ENCODE measurements at places on chromosomes 3 and 15.

GRCh38 chr3:127093312-127093711 lies 99.6 kb upstream of the PRR23E start:
- DNase-seq: no peak

DNA sequence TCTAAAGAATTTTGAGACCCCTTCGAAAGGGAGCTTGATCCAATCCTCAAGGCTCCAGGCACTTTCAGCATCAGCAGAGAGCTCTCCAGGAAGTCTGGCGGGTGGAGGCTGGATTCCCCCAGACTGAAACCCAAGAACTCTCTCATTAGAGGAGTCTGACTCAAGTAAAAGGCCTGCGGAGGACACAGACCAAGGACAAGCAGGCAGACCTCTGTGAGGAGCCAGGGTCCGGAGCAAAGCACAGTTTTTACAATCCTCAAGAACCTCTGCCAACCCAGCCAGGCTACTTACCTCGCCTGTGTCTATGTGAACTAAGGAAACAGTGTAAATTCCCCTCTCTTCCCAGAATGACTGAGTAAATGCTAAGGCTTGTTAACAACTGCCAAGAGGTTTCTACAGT lies 86.2 kb downstream of the FBN1 start:
- no peak for DNase-seq

GRCh38 chr3:146896711-146897110 lies 291.6 kb upstream of the PLSCR5 start:
- DNase-seq: no peak

DNA sequence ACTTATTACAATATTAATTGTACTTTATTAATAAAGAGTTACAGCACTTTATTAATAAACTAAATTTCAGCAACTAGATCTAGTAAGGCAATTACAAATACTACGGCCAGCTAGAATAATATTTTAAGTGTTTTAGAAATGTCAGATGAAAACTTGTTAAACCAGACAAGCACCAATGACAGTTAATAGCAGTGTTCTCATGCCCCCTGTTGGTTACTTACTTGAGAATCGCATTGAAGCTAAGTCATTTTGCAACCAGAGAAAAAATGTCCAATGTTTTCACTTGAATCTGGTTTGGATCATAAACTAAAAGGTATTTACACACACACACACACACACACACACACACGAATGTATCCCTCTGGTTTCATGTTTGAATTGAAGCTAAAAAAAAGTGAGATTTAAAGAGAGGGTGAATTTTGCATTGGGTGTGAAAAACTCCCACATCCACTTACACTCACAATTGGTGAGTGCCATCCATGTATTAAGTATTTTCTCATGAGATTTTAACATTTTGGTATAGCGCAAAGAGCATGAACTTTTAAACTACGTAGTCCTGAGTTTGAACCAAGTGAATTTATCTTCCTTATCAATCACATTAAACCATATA lies 347.7 kb downstream of the ZBBX start:
- no peak for DNase-seq

GRCh38 chr3:175606650-175607318 lies 747.6 kb downstream of the NAALADL2 start:
- DNase-seq: no peak

DNA sequence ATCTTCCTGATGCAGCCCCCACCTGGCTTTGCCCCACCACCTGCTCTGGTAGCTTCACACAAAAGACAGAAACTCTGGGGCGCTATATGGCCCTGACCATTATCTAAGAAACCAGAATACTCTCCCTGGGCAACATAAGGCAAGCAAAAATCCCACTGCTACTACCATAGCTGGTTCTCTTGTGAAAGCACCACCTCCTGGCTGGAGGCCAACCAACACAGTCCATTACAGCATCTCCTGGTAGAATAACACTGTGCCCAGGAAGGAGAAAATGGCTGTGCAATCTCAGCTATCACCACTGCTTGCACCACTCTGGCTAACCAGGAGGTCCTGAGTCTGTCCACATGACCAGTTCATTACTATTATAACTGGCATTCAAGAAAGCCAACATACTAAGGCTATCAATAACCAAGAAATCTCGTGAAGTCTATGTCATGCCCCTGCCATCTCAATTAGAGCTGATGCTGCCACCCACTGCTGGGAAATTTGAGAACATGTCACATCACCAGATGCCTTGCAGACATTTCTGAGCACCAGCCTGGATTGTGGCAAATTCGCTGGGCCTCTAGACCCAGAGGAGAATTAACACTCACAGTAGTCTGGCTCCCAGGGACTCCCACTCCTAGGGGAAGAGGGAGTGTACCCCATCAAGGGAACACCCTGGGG lies 1114.8 kb downstream of the ROBO2 start:
- DNase-seq: no peak

DNA sequence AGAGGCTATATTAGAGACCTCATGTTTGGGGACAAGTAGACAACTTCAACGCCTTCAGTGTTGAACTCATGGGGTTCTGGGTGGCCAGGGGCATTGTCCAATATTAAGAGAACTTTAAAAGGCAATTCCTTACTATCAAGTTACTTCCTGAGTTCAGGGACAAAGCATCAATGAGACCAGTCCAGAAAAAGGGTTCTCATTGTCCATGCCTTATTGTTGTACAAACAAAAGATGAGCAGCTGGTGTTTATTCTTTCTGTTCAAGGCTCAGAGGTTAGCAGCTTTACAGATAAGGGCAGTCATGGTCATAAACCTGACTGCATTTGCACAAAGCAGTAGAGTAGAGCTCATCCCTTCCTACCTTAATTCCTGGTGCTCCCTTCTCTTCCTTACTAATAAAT lies 18.5 kb upstream of the PDHB start:
- DNase-seq: no peak

DNA sequence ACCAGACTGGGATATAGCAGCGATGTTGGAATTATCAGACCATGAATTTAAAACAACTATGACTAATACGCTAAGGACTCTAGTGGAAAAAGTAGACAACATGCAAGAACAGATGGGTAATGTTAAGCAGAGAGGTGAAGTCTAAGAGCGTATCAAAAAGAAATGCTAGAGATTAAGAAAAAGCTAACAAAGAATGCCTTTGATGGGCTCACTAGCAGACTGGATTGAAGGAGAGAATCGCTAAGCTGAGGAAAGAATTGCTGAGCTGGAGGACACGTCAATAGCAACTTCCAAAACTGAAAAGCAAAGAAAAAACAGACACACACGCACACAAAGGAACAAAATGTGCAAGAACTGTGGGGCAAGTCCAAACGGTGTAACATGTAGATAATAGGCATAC lies 20.0 kb upstream of the CMTM6 start:
- DNase-seq: no peak

DNA sequence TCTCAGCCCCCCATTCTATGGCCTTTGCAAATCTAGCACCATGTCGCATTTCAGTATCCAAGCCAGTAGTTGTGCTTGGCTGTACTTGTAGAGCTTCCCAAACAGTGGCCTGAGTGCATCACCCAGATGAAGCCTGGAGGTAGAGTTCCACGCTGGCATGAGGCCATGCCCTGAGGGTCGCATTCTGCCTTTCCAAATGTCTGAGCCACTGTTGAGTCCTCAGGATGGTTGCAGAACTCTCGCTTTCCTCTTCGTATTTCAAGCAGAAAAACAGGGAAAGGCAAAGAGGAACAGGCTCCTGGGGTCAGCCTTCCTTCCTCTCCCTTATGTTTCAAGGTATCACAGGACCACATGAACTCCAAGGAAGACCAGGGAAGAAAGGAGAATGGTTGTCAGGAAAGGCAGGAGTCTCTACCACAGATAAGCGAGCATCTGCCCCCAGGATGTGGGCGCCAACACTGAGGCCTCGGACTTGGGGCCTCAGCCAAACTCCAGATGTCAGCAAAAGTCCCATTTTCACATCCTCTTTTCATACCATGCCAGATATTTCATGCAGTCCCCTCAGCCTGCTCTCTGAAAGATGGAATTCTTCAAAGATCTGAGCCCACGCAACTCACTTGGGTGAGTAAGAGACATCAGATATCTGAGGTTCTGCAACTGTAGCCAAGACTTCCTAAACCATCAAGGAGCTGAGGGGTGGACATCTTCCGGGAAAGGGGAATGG lies 19.4 kb upstream of the PRR20G start:
- DNase-seq: no peak

DNA sequence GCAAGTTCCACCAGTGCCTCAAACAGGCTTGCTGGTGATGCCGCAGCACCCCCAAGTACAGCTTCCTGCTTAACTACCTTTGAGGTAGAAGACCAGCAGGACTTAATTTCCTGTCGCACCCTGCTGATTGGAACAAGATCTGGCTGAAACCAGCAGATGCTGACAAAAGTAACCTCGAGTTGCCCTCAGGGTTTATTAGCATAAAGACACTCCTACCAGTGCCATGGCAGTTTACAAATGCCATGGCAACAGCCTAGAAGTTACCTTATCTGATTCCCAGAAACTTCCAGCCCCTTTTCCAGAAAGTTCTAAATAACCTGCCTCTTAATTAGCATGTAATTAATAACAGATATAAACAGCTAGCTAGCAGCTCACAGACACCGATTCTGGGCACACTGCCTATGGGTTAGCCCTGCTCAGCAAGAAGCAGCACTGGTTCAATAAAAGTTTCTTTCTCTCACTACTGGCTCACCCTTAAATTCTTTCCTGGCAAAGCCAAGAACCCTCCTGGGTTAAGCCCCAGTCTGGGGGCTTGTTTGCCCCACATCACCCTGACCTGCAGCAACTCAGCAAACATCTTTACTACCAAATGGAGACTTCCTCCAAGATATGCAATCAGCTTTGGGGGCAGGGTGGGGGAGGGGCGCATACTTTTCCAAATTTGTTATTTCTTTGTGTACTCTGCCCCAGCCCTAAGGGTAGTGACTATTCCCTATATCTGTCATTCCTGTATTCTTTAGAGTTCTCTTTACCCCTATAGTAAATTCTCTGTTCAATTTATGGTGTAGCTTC lies 54.2 kb downstream of the MAP4 start:
- no peak for DNase-seq

- no peak for DNase-seq
Measured at GRCh38 chr15:55673287-55673686, 69.7 kb downstream of the PRTG start.

- no peak for DNase-seq
Measured at GRCh38 chr3:129507181-129507831, 21.1 kb upstream of the RHO start.

- DNase-seq: no peak
Measured at GRCh38 chr3:10370429-10370828, 49.5 kb upstream of the SEC13 start.

DNA sequence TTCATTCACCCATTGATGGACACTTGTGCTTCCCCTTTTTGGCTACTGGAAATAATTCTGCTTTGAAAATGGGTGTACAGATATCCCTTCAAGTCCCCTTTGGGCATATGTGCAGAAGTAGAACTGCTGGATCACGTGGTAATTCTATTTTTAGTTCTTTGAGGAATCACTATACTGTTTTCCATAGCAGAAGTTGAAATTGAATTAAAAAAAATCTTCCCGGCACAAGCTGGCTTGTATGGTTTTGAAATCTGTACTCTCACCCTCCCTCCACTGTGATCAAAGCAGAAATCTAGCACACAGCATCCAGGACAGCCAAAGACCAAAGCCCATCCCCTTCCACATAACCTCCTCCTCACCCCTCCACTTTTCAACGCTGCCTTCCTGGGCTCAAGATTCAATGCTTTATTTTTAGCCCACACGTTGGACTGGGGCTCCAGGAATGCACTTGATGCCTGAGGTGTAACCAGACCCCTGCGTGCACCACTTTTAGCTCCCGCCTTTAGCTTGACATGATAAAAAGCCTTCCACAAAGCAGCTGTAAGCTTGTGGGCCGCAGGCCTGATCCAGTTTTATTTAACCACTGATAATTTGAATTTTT lies 29.9 kb downstream of the TMEM40 start:
- no peak for DNase-seq

DNA sequence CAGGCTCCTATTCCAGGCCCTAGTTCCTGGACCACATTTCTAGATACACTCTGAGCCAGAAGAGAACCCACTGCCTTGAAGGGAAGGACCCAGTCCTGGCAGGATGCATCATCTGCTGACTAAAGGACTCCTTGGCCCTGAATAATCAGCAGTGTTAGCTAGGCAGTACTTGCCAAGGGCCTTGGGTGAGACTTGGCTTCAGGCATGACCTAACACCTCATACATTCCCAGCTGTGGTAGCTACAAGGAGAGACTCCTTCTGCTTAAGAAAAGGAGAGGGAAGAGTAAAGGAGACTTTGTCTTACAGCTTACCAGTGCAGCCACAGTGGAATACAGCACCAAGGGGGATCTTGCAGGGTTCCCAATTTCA lies 26.4 kb downstream of the PEAK1 start:
- no peak for DNase-seq

DNA sequence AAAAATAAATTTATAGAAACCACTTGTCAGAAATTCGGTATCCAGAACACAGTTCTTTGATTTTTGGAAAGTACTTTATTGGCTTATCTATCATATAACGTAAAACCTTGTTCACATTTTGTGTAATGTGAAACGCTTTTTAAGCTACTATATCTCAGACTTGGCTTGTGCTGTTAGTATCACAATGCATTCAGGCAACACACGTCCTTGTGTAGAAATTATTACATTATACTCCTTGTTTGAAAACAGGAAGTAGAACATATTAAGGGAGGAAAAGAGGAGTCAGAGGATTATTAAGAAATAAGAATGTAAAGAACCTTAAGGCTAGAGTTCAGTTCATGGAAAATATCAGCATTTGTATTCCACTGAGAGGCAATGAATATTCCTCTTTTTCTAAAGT lies 1.6 kb downstream of the DNAJC13 start:
- no peak for DNase-seq

- no peak for DNase-seq
Measured at GRCh38 chr3:166582236-166582635, 745.0 kb upstream of the BCHE start.

GRCh38 chr3:44436181-44436580 lies 41.3 kb downstream of the ZNF445 start:
- no peak for DNase-seq

GRCh38 chr3:140994316-140994715 lies 52.7 kb downstream of the SLC25A36 start:
- no peak for DNase-seq

DNA sequence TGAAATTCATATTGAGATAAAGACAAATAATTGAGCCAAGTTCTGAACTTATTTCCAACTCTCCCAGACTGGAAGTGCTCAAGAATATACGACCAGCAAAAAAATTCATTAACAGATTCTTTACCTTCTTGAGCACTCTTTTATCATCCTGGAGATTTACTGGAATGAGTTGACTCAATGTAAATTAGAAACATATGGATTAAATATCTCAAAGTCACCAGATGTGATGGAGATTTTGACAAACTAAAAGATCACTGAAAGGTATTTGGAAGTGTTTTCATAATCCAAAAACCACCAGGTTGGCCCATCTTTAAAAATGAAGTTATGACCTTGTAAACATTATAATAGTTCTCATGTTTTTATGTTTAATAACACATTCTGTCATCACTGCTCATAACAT lies 433.2 kb upstream of the RASGRP1 start:
- no peak for DNase-seq

All from activated CD8-positive, alpha-beta memory T cell treated with anti-CD3 and anti-CD28 coated beads for 48 hours (primary cell).